ENCODE measurements at places on chromosomes 11 and 22. TPM values are rescaled to one million over a fixed set of nuclear protein-coding genes. Genes with fewer than 3 reads are reported as not detected.
A peak's percentile ranks its signal among the peaks of the same experiment; 100 is the strongest.

DNA sequence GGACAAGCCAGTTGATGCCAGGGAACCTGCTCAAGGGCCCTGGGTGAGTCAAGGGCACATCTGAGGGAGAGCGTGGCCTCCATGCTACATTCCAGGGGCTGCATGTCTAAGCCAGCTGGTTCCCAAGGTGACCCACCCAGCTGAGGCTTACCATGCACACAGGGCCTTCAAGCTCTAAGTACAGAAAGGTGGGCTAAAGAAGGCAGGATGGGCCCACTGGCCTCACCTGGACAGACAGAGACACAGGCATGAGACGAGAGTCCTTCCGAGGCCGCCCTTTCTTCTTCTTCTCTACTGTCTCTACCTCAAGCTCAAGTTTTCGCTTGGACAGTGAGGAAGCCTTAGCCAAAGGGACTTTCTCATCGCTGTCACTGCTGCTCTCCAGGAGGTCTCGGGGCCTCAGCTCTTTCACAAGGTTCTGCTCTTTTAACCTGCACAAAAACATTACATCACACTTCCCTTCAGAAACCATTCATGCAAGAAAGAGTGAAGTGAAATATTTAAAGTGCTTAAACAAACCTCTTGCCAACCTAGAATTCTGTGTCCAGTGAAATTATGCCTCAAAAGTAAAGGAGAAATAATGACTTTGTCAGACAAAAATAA, 69.9 kb downstream of the HIRA start:
- no peak for DNase-seq
- H3K4me3 ChIP-seq, result no peak overlapping the region
- H3K27me3 ChIP-seq, result no peaks in the 10 kb centered on the region
- no peaks in the 10 kb centered on the region for H3K4me1 ChIP-seq

- DNase-seq, result no peak
- H3K27ac ChIP-seq, result no peak overlapping the region
- H3K27me3 ChIP-seq, result no peaks in the 10 kb centered on the region
- peaks cover 3% of the 10 kb centered on the region for H3K4me1 ChIP-seq
Measured at GRCh38 chr22:46833228-46833627, 70.8 kb downstream of the TBC1D22A start.

GRCh38 chr11:19715373-19715772, 2.7 kb downstream of the NAV2 start:
- no peaks in the 10 kb centered on the region for H3K36me3 ChIP-seq
- peaks cover 13% of the 10 kb centered on the region for H3K27me3 ChIP-seq
- no peak overlapping the region for H3K4me3 ChIP-seq
- no peak for DNase-seq

GRCh38 chr11:6565988-6566703, 37.3 kb downstream of the RRP8 start:
- H3K36me3 ChIP-seq, result no peaks in the 10 kb centered on the region
- DNase-seq, result no peak
- no peak overlapping the region for H3K4me3 ChIP-seq

DNA sequence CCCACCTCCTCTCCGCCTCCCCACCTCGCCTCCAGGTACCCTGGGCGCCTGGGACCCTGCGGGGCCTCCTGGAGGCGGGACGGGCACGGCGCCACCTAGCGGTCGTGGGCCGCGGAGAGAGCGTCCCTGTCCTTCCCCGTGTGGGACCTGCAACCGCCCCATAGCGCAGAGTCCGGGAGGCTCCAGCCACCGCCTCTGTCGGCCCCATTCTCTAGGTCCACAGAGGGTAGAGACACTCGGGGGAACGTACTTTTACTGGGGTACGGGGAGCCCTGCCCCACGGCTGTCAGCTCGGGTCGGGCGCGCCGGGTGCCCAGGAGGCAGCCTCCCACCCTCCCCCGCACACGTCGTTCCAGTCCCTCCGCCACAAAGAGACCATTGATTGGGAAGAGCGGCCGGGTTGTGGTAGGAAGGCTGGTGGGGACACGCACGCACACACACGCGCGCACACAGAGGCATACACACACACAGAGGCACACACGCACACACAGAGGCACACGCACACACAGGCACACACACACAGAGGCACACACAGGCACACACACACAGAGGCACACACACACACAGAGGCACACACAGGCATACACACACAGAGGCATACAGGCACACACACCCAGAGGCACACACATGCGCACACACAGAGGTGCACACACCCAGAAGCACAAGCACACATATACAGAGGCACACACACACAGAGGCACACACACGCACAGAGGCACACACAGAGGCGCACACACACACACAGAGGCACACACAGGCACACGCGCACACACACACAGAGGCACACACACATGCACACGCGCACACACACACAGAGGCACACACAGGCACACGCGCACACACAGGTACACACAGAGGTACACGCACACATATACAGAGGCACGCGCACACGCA, 12.6 kb upstream of the NECTIN1 start:
- DNase-seq, result peak; percentile 40
- H3K4me3 ChIP-seq, result no peak overlapping the region
- H3K36me3 ChIP-seq, result no peaks in the 10 kb centered on the region

- no peak overlapping the region for H3K27ac ChIP-seq
- no peak for DNase-seq
- no peak overlapping the region for H3K4me3 ChIP-seq
- H3K36me3 ChIP-seq, result no peaks in the 10 kb centered on the region
- H3K4me1 ChIP-seq, result peaks cover 13% of the 10 kb centered on the region
Measured at GRCh38 chr11:69370984-69371709, 77.2 kb downstream of the MYEOV start.

DNA sequence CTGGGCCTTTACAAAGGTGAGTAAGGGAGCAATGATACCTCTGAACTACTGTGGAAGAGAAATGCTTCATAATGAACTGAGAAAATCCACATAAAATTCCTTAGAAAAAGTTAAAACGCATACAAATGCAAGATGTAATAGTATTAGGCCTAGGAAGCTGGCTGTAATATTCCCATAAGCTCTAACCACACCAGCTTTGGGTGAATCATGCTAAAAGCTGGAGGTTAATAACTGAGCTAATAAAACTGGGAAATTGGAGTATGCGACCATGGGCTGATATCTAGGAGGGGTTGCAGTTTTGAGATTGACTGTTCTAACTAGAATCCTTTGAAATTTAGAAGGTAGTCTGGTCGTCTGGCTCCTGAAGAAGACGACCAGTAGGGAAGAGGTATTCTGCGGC, 28.6 kb upstream of the RCE1 start:
- no peaks in the 10 kb centered on the region for H3K4me1 ChIP-seq
- no peak overlapping the region for H3K4me3 ChIP-seq
- DNase-seq, result no peak
- H3K27ac ChIP-seq, result no peak overlapping the region
- H3K27me3 ChIP-seq, result no peaks in the 10 kb centered on the region

DNA sequence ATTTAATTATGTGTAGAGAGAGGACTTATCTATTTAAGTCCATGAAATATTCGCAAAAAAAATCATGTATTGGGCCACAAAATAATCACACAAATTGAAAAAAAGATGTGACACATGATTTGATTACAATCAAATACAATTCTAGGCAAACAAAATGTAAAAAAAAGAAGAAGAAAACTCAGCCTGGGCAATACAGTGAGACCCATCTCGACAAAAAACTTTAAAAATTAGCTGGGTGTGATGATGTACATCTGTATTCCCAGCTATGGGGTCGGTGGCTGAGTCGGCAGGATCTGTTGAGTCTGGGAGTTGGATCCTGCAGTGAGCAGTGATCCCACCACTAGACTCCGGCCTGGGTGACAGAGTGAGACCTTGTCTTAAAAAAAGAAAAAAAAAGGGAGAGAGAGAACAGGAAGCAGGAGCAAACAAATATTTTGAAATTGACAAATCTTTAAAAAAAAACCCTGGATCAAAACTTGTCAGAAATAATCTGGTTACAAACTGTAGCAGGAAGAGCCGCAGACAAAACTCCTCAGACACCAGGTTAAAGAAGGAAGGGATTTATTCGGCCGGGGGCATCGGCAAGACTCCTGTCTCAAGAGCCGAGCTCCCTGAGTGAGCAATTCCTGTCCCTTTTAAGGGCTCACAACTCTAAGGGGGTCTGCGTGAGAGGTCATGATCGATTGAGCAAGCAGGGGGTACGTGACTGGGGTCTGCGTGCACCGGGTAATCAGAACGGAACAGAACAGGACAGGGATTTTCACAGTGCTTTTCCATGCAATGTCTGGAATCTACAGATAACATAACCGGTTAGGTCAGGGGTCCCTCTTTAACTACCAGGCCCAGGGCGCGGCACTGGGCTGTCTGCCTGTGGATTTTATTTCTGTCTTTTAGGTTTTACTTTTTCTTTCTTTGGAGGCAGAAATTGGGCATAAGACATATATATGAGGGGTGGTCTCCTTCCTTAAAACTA, 3.3 kb upstream of the TYMP start:
- H3K36me3 ChIP-seq, result no peaks in the 10 kb centered on the region
- DNase-seq, result no peak
- no peaks in the 10 kb centered on the region for H3K4me1 ChIP-seq
- H3K27ac ChIP-seq, result no peak overlapping the region
- H3K4me3 ChIP-seq, result no peak overlapping the region
- H3K27me3 ChIP-seq, result no peaks in the 10 kb centered on the region

GRCh38 chr22:28146401-28147314, 227.6 kb upstream of the PITPNB start:
- DNase-seq, result peak; percentile 61
- no peaks in the 10 kb centered on the region for H3K27me3 ChIP-seq
- peaks cover 26% of the 10 kb centered on the region for H3K4me1 ChIP-seq
- peaks cover 1% of the 10 kb centered on the region for H3K36me3 ChIP-seq
- H3K27ac ChIP-seq, result no peak overlapping the region

DNA sequence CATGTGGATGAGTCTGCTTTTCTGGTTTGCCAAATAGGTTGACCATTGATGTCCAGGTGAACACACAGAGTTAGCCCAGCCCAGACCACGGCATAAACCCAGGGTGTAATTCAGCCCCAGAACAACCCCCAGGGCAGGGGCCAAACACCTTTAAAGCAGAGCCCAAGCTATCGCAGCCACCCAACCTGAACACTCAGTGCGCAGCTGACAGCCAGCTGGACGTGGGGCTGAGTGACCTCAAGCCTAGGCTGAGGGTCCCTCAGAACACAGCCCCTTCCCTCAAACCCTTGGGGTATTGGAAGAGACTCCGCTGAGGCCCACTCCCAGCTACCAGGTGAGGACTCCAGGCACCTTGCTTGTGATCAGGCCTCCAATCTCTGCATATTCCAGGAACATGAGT, 161.5 kb upstream of the NECTIN1 start:
- H3K4me3 ChIP-seq, result no peak overlapping the region
- no peaks in the 10 kb centered on the region for H3K36me3 ChIP-seq
- H3K27me3 ChIP-seq, result no peaks in the 10 kb centered on the region
- DNase-seq, result no peak
- H3K4me1 ChIP-seq, result peaks cover 8% of the 10 kb centered on the region
- H3K27ac ChIP-seq, result no peak overlapping the region

GRCh38 chr22:32684822-32685187, 116.7 kb upstream of the TIMP3 start:
- no peaks in the 10 kb centered on the region for H3K36me3 ChIP-seq
- H3K27me3 ChIP-seq, result no peaks in the 10 kb centered on the region
- H3K27ac ChIP-seq, result no peak overlapping the region
- H3K4me3 ChIP-seq, result no peak overlapping the region
- no peaks in the 10 kb centered on the region for H3K4me1 ChIP-seq

DNA sequence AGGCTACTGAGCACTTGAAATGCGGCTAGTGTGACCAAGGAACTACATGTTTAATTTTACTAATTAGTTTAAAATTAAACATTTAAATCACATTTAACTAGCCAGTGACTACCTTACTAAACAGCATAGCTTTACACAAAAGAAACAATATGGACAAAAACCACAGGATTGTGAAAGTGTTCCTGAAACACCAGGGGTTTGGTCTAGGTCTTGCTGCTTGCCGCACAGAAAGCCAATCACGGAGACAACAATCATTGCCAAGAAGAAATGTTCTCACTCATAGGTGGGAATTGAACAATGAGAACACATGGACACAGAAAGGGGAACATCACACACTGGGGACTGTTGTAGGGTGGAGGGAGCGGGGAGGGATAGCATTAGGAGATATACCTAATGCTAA, 309.5 kb downstream of the C11orf87 start:
- H3K4me1 ChIP-seq, result no peaks in the 10 kb centered on the region
- no peaks in the 10 kb centered on the region for H3K27me3 ChIP-seq
- no peak for DNase-seq
- no peaks in the 10 kb centered on the region for H3K36me3 ChIP-seq

GRCh38 chr22:28984482-28985158, 77.0 kb downstream of the C22orf31 start:
- H3K4me3 ChIP-seq, result no peak overlapping the region
- peaks cover 18% of the 10 kb centered on the region for H3K4me1 ChIP-seq
- no peak overlapping the region for H3K27ac ChIP-seq
- peaks cover 2% of the 10 kb centered on the region for H3K36me3 ChIP-seq
- H3K27me3 ChIP-seq, result no peaks in the 10 kb centered on the region

GRCh38 chr22:34236527-34236926, 316.3 kb upstream of the LARGE1 start:
- H3K27me3 ChIP-seq, result no peaks in the 10 kb centered on the region
- no peaks in the 10 kb centered on the region for H3K36me3 ChIP-seq
- no peak for DNase-seq
- H3K4me3 ChIP-seq, result no peak overlapping the region

- H3K4me1 ChIP-seq, result no peaks in the 10 kb centered on the region
- H3K36me3 ChIP-seq, result no peaks in the 10 kb centered on the region
- DNase-seq, result no peak
- no peak overlapping the region for H3K4me3 ChIP-seq
- H3K27me3 ChIP-seq, result no peaks in the 10 kb centered on the region
Measured at GRCh38 chr11:83818349-83818748, 532.2 kb upstream of the CCDC90B start.

GRCh38 chr22:43642319-43643206, 169.5 kb downstream of the EFCAB6 start:
- no peak for DNase-seq
- no peaks in the 10 kb centered on the region for H3K36me3 ChIP-seq
- no peaks in the 10 kb centered on the region for H3K4me1 ChIP-seq

- no peak overlapping the region for H3K27ac ChIP-seq
- no peak for DNase-seq
- no peaks in the 10 kb centered on the region for H3K36me3 ChIP-seq
Measured at GRCh38 chr11:85301895-85302678, 325.1 kb downstream of the DLG2 start.

DNA sequence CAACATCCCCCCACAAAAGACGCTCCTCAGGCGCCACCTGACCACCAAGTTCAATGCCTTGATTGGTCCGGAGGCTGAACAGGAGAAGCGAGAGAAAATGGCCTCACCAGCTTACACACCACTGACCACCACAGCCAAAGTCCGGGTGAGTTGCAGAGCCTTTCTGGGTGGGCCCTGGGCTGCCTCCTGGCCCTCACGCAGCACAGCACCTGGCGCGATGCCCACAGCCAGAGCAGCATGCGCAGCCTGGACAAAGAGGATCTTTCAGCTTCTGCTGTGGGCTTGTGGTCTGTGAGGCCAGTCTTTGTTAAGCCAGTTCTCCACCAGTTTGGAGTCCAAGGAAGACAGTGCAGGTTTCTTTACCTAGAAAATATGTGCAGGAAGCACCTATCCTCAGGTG, 21.6 kb downstream of the CYB5R2 start:
- H3K36me3 ChIP-seq, result peaks cover 24% of the 10 kb centered on the region
- no peak overlapping the region for H3K27ac ChIP-seq
- no peaks in the 10 kb centered on the region for H3K4me1 ChIP-seq
- DNase-seq, result no peak
- H3K4me3 ChIP-seq, result no peak overlapping the region

MMP7 gene
- 17.9 TPM for polyA plus RNA-seq

KCNA4 gene
- 0.07 TPM for polyA plus RNA-seq

SCGB1D1 gene
- polyA plus RNA-seq, result not detected

ARHGEF17 gene
- 27.9 TPM for polyA plus RNA-seq

SEPTIN3 gene
- polyA plus RNA-seq, result 0.31 TPM

TBX10 gene
- not detected for polyA plus RNA-seq
